ENCODE measurements at places on chromosomes 16 and 17.

- no peak for DNase-seq
Measured at GRCh38 chr16:56257666-56258342, 66.5 kb downstream of the GNAO1 start.

DNA sequence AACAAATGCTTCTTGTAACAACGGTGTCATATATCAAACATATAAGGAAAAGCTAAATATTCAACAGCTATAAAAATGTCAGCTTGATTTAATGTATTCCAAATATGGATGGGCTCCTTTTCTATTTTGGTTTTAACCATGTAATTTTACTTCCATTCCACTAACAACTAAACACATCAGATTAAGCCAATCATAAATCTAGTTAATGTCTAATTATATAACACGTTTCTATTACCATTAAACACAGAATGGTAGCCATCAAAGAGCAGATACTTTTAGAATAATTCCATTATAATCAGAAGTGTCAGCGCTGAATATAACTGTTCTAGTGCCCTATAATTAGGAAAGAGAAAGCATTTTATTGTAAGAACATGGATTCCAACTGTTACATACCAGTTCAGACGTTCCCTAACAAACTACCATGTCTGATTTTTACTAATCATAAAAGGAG lies 10.0 kb downstream of the CMC2 start:
- DNase-seq: no peak

DNA sequence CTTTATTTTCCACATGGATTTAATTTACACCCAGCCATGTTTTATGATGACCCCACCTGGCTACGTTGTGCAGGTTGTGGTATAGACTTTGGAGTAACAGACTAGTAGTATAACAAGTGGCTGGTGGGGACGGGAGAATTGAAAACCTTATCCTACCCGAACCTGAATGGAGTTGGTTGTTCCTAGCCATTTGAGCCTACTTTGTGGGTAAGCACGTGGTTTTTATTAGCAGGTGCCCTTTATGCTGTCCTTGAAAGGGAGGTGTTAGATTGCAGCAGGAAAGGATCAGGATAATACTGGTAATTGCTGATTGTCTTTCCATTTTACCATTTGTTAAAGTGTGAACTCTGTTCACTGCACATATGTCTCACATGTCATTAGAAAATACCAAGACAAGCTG lies 31.9 kb upstream of the PHAF1 start:
- DNase-seq: no peak

GRCh38 chr17:752002-752619 lies at the start of gene GEMIN4:
Gene GEMIN4 (minus strand): TSS chr17:752264. CDS start chr17:752142, 122 bp downstream.
- peak; percentile 99 for DNase-seq

DNA sequence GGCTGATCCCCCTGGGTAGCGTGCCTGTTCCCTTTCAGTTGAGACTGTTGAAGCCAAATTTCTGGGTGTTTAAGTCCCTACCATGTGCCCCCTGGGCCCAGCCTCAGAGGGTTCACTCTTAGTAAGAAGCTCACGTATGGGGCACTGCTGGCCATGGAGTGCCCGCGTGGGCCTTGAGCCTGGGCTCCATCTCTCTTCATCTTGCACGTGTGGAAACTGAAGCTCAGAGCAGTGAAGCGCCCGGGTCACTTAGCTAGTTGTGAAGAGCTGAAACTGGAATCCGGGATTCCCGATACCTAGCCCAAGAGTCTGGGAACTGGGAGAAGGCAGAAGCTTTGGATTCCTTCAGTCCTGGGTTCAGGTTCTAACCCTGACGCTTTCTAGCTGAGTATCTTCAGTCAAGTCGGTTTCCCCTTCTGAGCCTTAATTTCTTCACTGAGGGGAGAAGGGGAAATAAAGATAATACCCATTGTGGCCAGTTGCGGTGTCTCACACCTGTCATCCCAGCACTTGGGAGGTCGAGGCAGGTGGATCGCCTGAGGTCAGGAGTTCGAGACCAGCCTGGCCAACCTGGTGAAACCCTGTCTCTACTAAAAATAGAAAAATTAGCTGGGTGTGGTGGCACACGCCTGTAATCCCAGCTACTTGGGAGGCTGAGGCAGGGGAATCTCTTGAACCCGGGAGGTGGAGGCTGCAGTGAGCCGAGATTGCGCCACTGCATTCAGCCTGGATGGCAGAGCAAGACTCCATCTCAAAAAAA lies 103.9 kb downstream of the OR1D5 start:
- no peak for DNase-seq

DNA sequence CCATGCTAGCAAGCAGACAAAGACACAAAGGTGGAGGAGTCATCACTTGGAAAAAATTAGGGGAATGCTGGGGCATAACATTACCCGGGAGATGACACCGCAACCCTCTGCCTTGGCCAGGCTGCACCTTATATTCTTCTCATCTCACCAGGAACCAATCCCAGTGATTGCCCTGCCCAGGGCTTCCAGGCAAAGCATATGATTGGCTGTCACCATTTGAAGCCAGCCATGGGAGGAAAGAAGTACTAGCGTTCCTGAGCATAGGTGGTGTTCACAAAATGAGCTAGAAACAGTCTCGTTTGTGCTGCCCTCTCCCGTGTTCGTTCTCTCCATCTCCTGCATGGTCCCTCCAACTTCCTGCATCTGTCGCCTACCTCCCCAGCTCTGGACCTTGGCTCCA lies 29.6 kb downstream of the TEKT5 start:
- DNase-seq: no peak

GRCh38 chr16:72371307-72372086 lies 199.5 kb upstream of the PMFBP1 start:
- no peak for DNase-seq

- DNase-seq: no peak
Measured at GRCh38 chr17:19727501-19728078, 11.2 kb upstream of the SLC47A2 start.

- no peak for DNase-seq
Measured at GRCh38 chr17:302300-302698, 50.3 kb downstream of the RPH3AL start.

GRCh38 chr16:56354016-56354415 lies 71.3 kb downstream of the AMFR start:
- DNase-seq: no peak

DNA sequence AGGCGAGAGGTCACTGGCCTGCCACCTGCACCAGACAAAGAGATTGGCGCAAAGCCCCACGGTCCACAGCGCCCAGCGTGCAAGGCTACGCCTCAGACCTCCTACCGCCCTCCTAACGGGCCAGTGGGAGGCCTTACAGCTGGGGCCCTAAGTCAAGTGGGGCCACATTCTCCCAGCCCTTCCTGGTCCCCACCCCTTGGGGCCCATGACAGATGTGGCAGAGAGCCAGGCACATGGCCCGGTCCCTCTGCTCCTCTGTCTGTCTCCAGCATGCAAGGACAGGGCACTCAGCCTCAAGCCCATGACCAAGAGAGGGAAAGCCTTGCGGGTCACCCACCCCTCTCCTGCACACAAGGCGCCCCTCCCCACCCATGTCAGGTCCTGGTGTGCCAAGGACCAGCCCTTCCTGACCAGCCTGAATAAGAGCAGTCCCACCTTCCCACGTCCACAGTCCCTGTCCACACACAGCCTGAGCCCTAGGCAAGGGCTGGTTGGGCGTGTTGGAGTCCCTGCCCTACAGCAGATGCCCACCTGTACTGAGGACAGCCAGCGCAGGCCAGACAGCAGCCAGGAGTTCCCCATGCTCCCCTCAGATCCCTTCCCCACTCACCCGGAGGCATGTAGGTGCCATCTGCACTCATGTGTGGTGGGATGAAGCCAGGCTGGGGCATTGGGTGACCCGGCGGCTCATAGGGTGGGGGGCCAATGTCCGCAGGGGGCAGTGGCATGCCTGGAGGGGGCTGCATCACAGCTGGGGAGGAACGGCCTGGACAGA lies 25.3 kb downstream of the CDIP1 start:
- no peak for DNase-seq

- DNase-seq: no peak
Measured at GRCh38 chr17:39365242-39365641, 36.2 kb downstream of the FBXL20 start.

Data from activated CD8-positive, alpha-beta memory T cell treated with anti-CD3 and anti-CD28 coated beads, Interleukin-2, amount 50 U/mL, for 4 hours (primary cell).